ENCODE measurements at places on chromosomes 1 and 21.

GRCh38 chr1:910311-910880, 13.3 kb upstream of the SAMD11 start:
- no peak for DNase-seq

- DNase-seq = no peak
These were observed 179.6 kb upstream of the ESRRG start for GRCh38 chr1:216902669-216903381.

DNA sequence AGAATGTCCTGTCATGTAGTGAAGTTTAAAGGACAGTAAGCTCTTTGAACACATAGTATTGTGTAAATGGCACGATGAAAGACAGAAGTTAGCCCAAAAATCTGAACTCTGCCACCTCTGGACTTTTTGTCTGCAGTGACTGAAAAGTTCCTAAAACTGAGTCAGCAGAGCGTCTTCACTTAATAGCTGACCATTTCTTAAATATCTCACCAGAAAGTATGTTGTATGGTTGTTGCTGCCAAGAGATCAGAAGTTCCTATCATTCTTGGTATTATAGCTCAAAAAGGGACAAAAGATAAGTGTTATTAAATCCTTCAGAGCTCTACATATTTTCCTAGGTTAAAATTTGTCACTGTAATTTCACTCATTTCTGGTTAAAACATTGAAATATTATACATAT, 1003.0 kb downstream of the TTLL7 start:
- no peak for DNase-seq

DNA sequence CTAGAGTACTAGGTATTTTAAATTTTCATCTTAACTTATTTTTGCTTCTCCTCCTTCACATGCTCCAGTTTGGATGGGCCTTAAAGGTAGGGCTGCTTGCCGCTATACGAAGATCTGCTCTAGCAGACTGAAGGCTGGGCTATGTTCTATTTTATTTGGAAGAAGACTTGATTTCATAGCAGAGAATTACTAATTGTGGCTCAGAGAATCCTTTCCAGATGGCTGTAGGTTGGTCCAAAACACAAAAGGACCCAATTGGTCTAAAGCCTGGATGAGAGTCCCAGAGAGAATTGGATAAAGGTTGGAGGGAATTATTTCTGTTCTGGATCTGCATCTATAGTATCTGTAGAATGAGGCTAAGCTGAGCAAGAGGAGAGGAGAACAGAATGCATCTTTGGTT, 719.4 kb upstream of the PTBP2 start:
- DNase-seq = no peak

GRCh38 chr1:206517784-206518183, 10.5 kb downstream of the RASSF5 start:
- DNase-seq = no peak

GRCh38 chr1:34926894-34927293, 2.6 kb downstream of the DLGAP3 start:
- no peak for DNase-seq

DNA sequence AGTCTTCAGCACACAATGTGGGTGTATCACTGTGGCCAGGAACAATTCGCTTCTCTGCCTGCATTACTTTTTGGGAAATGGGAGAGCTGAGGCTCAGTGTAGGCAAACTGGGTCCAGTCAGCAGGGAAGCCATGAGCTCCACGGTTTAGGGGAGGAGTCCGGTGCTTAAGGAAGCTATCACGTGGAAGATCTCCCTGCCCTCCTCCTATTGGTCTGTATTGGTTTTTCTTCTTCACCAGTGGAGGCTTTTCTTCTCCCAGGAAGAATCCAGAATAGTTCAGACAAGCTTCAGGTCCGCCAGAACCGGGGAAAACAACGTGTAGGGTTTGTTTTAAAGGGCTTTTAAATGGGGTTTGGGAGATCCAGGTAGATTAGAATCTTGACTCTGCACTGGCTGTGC, 156.2 kb upstream of the CAMK1G start:
- no peak for DNase-seq

DNA sequence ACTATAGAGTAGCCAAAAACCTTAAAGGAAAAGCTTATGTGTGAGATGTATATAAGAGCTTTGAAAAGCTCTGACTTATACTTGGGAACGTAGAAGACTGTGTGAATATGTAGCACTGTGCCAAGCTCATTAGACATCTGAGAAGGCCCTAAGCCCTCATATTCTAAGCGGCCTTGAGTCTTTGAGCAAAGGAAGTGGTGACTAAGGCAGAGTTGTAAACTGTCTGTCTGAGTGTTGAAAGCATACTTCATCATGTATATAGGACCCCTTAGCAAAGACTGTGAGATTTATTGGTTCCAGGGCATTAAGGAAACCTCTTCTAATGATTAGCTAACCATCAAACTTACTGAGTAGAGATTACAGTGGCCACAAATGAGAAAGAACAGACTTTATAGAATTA, 153.3 kb upstream of the LYPLAL1 start:
- DNase-seq = no peak

GRCh38 chr1:110915804-110916203, 42.9 kb downstream of the CD53 start:
- no peak for DNase-seq

GRCh38 chr1:23966973-23967493, 7.4 kb downstream of the PNRC2 start:
- peak; percentile 40 for DNase-seq

DNA sequence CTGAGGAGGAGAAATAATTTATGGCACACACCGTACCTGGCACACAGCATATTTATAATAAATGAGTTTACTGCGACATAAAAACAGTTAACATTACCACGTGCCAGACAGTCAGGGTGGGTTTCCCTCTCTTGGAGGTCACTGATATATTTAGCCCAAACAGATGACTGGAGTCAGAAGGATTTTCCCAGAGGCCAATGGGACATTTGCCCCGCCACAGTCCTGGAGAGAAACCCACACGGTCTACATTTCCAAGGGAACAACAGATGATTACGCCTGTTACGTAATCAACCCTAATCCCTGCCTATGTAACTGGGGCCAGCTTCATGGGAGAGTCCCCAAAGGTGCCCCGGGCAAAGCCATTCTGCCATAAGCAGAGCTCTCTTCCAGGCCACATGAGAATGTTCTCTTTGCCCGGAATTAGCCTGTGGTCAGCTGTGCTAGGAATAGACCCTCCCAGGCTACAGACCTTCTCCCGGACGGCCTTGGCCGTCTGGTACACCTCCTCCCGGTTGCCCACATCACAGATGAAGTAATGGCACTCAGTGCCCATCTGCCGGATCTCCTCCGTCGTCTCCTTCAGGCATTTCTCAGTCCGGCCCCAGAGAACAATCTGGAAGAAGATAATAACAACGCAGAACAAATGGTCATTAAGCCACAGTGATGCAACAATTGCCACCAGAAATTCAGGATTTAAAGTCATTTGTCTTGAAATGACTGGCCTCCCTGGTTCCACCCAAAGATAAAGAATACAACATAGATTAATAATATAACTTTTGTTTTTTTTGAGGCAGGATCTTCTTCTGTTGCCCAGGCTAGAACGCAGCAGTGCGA, 37.7 kb downstream of the DHRS3 start:
- no peak for DNase-seq

- no peak for DNase-seq
These were observed 674 bp downstream of the BCL10 start for GRCh38 chr1:85275701-85276214.

- DNase-seq = no peak
These were observed 598.1 kb upstream of the ADGRL4 start for GRCh38 chr1:79604490-79605198.

DNA sequence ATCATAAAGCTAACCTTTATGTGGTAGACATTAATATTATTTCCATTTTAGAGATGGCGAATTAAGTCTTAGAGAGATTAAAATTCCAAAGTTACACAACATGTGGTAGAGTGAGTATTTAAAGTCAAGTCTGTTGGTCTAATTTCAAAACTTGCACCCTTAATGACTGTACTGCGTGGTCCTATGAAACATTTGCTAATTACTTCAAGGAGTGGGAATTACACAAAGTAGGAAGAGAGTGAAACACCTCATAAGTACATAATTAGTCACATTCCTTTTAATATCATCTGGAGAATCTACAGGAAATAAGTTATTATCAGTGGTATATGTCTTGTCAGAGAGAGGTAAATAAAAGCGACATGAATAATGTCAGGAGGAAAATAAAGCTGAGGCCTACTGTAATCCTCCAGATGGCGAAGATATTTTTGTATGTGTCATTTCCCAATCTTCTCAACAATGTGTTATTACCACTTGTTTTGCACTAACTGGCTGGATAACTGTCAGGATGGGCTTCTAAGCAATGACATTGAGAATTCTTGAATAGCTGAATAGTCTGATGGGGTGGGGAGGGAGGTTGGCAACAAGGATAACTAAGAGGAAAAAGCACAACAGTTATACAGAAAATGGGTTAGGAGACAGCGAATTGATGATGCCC, 95.5 kb downstream of the TNFSF18 start:
- DNase-seq = no peak

GRCh38 chr1:21216835-21217811, 40.4 kb upstream of the EIF4G3 start:
- DNase-seq = peak; percentile 90

DNA sequence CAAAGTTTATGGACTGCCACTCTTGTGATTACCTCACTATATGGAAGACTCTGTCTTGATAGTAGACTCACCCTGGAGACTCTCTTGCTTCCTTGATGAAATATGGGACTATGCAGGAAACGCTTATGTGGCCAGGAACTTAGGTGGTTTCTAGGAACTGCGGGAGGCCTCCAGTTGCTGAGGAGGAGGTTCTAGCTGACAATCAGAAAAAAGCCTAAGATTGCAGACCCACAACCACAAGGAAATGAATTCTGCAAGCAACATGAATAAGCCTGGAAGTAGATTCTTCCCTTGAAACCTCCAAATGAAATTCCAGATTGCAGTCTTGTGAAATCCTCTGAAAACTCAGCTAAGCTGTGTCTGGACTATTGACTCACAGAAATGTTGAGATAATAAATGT, 88.9 kb upstream of the COL11A1 start:
- no peak for DNase-seq

GRCh38 chr1:246608616-246609376, 42.5 kb downstream of the CNST start:
- DNase-seq = no peak

GRCh38 chr1:228212966-228213844, 5.4 kb downstream of the OBSCN start:
- peak; percentile 93 for DNase-seq

DNA sequence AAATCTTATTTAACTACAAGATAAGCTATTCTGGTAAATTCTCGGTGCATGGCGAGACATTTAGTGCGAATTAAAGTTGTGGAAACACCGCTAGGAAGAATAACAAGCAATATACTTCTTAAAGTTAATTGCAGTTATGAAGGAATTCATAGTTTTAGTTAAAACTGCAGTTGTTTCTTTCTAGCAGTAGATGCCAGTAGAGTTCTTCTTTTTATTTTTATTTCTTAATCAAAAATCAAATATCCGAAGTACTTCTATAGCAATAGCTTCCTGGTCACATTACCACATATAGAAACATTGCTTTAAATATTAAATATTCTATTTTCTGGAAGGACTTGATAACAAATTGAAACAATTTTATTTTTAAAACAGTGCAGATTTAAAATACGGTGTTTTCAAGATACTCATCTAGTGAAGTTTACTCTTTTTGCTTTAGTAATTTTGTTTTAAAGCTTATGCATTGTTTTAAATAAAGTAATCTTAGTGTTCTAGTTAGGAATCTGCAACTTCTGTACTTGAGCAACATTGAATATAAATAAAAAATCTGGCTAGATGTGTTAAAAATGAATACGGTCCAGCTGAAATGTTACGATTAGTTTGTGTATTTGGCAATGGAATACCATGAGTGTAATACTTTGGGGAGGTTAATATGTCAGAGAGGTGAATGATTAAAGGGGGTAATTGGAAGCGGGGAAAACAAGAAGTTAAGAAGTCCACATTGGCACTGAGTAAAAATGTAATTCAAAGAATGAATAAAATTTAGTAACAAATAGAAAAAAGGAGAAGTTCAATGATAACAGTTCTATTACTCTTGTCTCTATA, 2.7 kb upstream of the PRKACB start:
- peak; percentile 73 for DNase-seq

DNA sequence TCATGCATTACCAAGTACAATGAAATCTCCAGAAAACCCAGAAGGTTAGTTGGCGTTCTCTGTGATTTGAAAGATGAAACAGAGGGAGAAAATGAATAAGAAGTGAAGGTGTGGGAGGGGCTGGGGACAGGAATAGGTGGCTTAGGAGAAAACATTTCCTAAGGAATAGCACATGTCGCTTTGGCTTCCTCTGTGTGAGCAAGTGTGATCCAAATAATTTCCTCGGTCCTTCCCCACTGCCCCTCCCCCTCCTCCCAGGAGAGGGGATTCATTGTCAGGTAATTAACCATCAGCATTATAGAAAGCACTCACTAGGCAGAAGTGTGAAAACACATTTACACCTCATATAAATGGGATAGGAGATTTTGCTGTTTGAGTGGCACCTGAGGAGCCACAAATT, 105.5 kb downstream of the NUF2 start:
- no peak for DNase-seq

DNA sequence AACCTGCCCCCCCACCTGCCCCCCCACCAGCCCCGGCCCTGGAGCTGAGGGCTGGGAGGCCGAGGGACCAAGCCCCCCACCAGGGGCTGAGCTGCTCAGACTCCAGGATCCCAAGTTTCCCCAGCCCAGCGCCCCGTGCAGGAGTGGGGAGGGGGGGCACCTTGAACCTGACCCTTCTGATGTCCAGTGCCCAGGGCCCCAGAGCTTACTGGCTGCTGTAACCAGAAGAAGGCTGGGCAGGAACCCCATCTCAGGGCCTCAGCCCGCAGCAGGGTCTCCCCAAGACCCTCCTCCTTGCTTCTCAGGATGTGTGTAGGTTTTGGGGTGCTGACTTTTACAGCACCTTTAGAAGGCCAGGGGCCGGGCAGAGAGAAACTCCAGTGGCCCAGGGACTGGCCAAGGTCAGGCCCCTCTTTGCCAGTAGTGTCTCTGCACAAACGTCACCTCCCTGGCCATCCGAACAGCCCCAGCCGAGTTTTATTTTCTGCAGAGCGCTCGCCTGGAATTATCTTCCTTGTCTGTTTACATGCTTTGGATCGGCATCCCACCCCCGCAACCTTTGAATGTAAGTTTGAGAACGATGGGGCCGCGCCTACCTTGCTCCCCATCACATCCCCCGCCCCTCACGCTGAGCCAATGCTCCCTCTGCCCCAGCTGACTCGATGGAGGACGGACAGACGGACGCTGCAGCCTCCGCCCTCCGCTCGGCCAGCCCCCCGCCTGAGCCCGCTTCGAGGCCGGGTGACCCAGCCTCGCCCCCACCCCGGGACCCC, 70.1 kb upstream of the CASZ1 start:
- DNase-seq = no peak

- no peak for DNase-seq
These were observed 49.3 kb downstream of the FBXO42 start for GRCh38 chr1:16302709-16303627.

All from Karpas-422 (cell line).